NCI-H226 (cell line): ENCODE measurements at places on chromosomes 7 and 10.

GRCh38 chr10:99730026-99730425 lies 1.9 kb downstream of the COX15 start:
- peak; percentile 77 for DNase-seq

DNA sequence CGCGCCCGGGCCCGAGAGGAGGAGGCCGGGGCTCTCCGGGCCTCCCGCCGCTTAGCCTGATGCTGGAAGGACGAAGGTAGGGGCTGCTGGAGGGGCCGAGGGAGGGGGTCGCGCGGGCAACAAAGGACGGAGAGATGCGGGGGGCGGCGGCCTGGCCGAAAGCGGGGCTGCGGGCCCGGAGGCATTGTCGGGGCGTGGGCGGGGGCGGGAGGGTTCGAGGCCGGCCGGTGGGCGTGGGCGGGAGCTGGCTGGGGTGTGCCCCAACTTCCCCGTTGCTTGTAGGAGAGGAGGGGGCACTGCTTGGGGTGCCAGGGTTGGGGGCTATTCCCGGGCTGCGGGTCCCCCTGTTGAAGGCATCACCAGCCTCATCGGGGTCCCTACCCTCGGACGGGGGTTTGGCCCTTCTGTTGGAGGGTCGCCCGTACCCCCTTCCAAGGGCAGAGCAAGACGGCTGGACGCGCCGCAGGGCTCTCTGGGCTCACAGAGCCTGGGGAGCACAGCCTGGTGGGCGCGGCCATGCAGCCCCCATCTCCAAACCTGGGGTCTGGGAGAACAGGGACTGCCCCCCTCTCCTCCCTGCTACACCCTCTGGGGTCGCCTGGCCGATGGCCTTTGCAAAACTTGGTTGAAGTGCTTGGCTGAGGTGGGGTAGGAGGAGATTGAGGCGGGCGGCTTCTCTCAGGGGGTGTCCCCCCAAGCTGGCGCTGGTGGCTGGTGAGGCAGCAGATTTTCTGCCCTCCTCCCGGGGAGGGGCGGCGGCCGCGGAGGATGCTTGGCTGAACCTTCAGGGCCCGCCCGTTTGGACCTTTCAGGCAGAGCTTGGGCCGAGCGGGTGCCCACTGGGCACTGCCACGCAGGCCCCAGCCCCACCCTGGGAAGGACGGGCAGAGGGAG lies 699 bp downstream of the CLIP2 start:
- no peak for DNase-seq

- DNase-seq = peak; percentile 94
These were observed 4.7 kb upstream of the LMBR1 start for GRCh38 chr7:156897673-156898072.

DNA sequence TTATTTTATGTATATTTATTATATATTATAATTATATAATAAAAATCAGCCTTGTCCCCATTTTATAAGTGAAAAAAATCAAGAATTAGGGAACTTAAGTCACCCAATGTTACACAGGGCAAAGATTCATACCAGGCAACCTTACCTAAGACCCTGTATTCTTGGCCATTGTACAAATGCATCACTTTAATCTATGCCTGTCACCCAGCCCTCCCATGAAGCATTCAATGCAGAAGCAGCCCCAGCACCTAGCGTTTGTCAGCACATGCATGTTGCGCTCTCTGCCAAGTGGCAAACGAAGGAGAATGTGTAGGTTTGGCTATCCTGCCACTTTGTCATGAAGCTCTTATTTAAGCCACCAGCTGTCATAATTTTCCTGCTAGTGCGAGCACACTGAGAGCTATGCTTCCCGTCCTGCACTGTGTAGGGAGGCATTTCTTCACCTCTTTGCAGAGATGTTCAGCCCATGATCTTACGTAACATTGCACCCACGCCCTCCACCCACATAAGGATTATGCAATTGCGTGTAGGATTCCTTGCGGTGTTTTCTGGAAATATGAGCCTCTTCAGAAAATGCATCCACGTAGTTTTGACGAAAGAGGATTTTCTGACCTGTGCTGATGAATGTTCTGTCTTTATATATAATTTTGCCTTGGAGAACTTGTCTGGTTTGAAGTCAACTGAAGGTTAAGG lies 7.7 kb upstream of the COBL start:
- peak; percentile 84 for DNase-seq

GRCh38 chr10:131145756-131146155 lies 165.8 kb downstream of the TCERG1L start:
- no peak for DNase-seq

DNA sequence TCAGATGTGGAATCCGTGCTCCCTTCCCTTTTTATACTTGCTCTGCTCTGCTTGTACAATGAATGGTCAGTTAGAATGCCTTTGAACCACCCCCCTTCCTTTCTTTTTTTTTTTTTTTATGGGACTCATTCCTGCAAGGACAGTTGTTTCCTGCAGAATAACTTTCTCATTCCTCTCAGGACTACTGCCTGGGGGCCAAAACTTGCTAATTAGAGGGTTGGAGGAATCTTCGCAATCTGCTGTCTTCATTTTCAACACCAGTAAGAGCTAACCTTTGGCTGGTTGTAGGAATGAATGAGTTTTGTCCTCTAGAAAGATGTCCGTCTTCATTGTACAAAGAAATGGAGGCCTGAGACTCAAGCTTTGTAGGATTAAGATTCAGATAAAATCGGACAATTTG lies 868.1 kb downstream of the LRMDA start:
- no peak for DNase-seq

DNA sequence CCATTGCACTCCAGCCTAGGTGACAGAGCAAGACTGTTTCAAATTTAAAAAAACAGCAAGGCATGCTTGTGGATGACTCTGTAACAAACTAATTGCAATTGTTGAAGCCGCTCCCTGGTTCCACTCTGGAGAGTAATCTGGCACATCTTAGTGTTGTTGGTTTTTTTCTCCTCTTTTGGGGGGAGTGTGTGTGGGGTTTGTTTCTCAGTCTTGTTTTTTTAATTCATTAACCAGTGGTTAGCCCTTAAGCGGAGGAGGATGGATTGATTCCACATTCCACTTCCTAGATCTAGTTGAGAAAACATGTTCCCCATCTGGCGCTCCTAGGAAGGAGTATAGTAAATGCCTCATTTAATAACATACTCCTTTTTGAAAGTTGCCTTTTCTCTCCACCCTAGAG lies 8.6 kb upstream of the ZNF713 start:
- DNase-seq = no peak

DNA sequence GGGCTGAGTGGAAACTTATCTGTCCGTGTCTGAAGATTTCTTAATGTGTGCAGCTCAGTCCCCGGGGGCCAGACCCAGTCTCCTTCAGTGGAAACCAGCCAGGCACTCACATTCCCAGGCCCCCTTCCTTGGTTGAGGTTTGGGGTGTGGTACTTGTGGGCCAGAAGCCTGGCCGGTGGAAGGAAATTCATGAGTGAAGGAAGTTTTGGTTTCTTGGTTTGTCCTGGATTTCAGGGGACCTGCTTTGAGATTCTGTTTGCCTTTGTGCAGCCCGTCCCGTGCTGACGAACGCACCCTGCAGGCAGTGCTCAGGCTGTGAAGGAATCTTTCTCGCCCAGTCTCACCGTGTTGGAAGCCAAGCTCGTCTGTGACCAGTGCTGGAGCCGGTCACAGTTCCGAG lies 2.9 kb downstream of the INPP5A start:
- DNase-seq = no peak
